T-helper 17 cell (primary cell): ENCODE measurements at places on chromosomes 6 and 20.

GRCh38 chr6:41591859-41592502 lies 45.8 kb downstream of the FOXP4 start:
- peak; percentile 61 for DNase-seq

DNA sequence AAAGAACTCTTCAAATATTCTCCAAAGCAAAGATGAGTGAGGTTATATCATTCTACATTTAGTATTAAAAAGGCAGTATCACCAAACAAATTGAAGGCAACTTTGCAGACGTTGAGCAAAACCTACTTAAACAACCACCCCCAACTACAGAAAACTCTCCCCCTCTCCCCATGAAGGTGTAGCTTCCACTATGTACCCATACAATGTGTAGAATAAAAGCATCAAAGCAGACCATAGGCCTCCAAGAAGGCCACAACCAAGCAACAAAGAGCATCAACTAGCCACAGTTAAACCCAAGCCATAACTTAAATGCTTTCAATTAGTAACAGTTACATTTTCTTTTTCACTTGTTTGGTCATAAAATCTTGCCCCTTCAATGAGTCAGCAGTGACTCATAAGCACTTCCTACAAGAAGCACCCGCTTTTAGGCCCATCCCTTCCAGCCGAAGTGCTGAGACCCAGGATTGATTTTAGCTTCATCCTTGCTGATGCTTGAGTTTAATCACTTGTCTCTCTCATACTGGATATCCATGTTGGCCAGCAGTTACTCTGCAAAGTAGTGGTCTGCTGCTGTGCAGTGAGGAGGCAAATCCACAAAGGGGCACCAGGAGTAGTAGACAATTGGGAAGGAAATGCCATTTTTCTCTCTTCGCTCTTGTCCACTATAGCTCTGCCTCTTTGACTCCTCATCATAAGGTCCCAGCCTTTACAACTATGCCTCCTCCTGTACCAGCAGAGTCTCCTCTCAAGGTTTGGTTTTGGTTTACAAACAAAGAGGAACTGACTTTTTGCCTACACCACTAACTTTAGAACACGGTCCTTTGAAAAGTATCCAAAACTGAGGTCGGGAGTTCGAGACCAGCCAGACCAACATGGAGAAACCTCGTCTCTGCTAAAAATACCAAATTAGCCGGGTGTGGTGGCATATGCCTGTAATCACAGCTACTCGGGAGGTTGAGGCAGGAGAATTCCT lies 8.4 kb upstream of the NUP153 start:
- DNase-seq, result no peak

- DNase-seq, result no peak
Observed at GRCh38 chr20:14193885-14194284, 143.5 kb downstream of the FLRT3 start.

- no peak for DNase-seq
Observed at GRCh38 chr20:3121271-3121911, 36.9 kb upstream of the AVP start.

DNA sequence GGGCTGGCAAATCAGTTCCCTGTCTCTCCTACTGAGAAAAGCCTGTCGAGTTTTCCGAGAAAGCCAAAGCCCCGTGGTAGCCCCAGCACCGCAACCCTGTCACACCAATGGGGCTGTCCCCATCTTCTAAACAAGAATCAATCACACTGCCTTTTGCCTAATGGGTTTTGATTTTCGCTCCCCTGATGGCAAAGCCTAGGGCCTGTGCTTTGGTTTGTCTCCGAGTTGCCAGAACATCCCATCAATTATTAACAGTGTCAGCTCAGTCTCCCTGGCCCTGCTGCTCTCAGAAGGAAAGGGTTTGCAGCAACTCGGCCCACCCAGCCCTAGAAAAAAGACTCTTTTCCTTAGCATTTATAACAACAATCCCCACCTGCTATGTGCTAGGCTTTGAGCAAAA lies 4.2 kb downstream of the KCNB1 start:
- no peak for DNase-seq

DNA sequence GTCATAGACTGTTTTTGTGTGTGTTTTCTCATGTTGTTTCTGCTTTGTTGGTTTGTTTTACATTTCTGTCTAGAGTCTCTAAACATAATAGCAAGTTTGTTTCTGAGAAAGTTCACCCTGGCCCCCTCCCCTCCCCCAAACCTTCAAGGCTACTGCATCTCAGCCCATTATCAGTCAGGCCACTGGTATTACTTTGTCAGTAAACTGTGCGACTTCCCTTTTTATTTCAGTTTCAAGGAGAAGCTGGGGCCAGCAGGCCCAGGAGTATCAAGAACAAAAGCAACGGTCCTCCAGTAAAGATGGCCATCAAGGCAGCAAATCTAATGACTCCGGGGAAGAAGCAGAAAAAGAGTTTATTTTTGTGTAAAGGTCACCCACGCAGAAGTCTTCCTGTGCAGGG lies 32.8 kb upstream of the SCGN start:
- DNase-seq, result no peak

DNA sequence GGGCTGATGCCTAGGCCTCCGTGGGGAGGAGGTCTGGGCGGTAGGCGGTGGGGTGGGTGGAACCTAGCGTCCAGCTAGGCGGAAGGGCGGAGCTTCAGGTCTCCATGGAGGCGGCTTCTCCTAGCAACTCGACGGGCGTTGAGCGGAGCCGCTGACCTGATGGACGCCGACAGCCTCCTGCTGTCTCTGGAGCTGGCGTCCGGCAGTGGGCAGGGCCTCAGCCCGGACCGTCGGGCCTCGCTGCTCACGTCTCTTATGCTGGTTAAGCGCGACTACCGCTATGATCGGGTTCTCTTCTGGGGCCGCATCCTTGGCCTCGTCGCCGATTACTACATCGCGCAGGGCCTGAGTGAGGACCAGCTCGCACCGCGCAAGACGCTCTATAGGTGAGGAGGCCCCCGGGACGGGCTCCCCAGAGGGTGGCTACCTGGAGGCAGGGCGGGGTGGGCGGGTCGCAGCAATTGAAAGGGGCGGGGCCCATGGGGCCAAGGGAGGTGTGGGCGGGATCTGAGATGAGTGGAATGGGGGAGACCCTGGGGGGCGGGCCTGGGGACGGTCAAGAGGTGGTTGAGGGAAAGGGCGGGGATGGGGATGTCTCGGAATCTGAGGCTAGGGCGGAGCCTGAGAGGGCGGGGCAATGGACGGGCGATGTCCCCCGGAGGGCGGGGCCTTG lies at the start of gene RSPH9:
TSS of gene RSPH9 (plus strand) at position 97 of the 673 bp plus-strand sequence. CDS start at position 160, 63 bp downstream.
- DNase-seq, result peak; percentile 28

GRCh38 chr6:140601021-140601808 lies 1226.8 kb upstream of the CITED2 start:
- DNase-seq, result no peak

DNA sequence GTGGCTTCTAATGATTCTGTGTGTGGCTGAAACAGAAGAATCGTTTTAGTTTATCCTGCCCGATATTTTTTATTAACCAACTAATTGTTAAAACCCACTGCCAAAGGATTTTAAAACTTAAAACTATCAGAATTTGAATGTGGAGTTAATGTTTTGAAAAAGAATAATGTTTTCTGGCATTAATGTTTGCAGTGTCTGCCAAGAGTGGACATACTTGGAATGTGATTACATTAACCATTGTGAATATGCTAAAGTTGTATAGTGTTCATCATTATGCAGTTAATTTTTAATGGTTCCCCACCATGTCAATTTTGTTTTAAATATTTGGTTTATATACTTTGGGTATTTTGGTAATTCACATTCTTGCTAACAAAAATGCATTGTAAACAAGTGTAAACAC lies 24.4 kb downstream of the DCBLD1 start:
- no peak for DNase-seq

DNA sequence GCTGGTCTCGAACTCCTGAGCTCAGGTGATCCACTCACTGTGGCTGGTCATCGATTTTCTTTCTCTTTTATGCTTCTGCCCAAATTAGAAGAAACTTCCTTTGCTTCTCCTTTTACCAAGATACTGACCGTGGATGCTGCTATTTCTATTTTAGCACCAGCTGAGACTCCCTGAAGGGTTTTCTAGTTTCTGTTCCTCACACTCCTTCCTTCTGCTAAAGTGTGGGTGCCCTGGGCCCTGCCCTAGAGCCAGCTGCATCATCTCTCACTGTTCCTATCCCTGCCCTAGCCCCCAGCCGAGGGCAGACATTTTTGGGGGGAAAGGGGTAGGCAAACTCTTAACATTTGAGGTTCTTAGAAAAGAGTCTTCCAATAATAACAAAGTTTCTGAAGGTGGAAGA lies 6.3 kb downstream of the SMOC2 start:
- DNase-seq, result no peak

DNA sequence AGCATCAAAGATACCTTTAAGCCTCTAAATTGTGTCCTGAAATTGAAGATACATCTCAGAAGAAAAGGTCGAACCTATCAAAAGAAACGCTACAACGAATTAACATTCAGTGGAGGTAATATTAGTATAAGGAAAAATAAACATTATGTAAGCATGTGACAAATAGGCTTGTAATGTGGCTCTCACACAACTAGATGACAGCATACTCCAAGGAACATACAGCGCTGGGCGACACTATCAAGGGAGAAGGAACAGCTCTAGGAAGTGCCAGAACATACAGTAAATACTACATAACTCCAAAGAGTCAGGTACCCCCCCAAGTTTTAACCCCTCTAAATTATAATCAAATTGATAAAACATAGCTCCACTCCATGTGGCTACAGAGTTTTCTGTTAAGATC lies 103.5 kb downstream of the LAMP5 start:
- DNase-seq, result no peak

GRCh38 chr6:16199804-16200203 lies 38.6 kb upstream of the GMPR start:
- no peak for DNase-seq

DNA sequence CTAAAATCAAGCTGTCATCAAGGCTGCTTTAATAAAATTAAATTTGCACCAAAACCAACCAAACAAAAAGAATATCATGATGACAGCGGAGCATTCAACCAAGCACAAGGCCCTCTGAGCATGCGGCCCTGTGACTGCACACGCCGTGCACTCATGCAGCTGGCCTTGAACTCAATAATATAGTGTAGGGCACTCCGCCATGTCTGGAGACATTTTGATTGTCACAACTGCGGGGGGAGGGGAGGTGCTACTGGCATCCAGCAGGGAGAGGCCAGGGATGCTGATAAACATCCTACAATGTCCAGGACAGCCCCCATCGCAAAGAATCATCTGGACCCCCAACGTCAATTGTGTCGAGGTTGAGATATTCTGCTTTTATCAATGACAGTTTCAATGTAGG lies 9.7 kb downstream of the MOCS3 start:
- DNase-seq, result no peak

DNA sequence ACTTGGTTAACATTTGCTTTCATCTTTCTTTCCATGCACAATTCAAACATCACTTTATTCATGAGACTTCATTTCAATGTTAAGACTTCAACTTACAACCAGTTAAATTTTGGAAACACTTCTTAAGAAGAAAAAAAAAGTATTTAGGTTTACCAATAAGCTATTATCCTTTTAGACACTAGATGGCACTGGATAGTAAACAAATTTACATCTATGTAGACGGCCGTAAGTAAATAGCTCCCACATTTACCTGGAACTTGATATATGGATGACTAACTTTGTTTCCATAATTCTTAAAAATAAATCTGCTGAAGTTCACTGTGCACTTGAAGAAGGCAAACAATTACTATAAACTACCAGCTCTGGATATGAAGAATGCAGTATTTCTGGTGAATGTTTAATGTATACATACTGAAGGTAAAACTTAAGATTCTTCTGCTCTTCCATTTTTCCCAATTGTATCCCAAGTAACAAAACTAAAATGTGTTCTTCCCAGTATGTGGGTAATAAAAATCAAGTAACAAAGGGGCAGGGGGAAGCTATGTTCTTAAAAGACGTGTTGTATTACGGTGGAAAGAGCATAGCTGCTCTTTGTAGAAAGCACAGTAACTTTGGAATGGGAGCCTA lies 130.6 kb upstream of the C6orf118 start:
- DNase-seq, result no peak

DNA sequence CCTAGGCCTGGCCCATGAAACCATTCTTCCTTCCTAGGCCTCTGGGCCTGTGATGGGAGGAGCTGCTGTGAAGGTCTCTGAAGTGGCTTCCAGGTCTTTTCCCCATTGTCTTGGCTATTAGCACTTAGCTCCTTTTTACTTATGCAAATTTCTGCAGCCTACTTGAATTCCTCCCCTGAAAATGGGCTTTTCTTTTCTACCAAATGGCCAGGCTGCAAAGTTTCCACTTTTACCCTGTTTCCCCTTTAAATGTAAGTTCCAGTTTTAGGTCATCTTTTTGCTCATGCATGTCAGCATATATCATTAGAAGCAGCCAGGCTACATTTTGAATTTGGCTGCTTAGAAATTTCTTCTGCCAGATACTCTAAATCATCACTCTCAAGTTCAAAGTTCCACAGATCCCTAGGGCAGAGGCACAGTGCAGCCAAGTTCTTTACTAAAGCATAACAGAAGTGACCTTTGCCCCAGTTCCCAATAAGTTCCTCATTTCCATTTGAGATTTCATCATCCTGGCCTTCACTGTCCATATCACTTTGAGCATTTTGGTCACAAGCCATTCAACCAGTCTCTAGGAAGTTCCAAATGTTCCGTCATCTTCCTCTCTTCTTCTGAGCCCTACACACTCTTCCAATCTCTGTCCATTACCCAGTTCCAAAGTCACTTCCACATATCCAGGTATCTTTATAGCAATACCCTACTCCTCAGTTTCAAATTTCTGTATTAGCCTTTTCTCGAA lies 71.9 kb downstream of the TBC1D7 start:
- no peak for DNase-seq
